Stimulated activated CD4-positive, alpha-beta T cell treated with anti-CD3 and anti-CD28 coated beads, Interleukin-1b, Interleukin-23, amount 100 ng/mL, for 4 hours (primary cell): ENCODE measurements at places on chromosomes 4 and X.

GRCh38 chr4:143700416-143701352 lies at the start of gene FREM3:
Gene FREM3, minus strand, starts transcription at chr4:143700675. Its CDS starts 0 bp downstream, at chr4:143700675.
- peak; percentile 1 for DNase-seq

DNA sequence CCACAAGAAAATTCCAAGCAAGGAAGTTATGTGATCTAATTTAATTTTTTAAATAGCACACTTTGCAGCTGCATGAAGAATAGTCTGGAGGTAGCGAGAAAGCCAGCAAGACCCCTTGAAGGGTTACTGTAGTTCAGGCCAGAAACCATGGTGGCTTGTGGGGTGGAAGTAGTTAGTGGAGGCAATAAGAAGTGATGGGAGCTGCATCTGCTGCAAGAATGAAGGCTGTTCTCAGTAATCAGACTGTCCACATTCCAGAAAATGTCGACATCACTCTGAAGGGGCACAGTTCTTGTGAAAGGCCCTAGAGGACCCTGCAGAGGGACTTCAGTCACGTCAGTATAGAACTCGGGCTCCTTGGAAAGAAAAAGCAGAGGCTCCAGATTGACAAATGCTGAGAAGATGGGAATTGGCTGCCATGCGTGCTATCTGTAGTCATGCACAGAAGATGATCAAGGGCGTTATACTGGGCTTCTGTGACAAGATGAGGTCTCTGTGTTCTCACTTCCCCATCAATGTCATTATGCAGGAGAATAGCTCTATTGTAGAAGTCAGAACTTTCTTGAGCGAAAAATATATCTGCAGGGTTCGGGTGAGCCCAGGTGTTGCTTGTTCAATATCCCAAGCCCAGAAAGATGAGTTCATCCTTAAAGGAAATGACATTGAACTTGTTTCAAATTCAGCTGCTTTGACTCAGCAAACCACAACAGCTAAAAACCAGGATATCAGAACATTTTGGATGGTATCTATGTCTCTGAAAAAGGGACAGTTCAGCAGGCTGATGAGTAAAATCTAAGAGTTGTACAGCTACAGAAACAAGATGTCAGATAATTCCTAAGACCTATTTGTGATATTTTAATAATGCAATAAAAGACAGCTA lies 254.2 kb downstream of the CBR4 start:
- no peak for DNase-seq

GRCh38 chr4:78747475-78747922 lies 28.7 kb upstream of the BMP2K start:
- no peak for DNase-seq

DNA sequence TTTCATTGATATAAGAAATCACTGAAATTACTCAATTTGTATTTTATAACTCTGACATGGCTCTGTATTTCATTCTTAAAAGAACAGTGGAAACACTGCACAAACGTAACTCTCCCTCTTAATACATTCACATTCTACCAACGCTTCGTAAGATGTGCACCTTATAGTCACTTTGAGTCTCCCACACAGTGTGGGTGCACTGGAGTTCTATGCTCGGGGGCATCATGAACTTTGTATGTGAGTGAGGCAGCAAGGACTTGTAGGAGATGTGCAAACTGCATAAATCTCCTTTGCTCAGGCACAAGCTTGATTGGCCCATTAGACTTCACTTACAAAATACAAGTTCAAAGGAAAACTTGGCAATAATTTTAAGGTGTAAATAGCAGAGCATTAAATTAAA lies 2385.0 kb upstream of the TENM3 start:
- no peak for DNase-seq

DNA sequence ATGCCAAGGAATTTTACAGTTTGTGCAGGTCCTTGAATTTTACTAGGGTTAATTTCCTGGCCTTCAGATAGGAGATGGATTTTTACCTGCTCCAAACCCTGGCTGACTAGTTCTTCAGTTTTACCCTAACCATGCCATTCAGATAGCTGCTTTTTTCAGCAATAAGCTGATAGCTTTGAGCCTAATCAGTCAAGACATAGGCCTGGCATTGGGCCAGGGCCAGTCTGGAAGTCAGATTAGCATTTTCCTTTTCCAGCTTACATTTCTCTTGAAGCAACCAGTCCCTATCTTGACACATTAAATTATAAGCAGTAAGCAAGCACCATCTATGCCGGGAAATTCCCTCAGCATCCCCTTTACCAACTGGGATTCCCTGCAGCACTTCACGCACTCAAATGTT lies 177.1 kb downstream of the ADGRA3 start:
- DNase-seq, result no peak

DNA sequence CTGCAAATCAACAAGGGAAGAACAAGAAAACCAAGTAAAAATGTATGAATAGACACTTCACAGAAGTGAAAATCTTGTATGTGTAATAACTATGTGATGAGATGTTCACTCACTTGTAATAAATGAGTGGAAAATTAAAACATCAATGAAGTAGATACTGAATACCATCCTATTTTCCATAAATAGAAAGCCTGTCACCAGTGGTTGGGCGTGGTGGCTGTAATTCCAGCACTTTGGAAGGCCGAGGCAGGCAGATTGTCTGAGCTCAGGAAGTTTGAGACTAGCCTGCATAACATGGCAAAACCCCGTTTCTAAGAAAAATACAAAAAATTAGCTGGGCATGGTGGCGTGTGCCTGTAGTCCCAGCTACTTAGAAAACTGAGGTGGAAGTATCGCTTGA lies 53.5 kb upstream of the SOD3 start:
- DNase-seq, result no peak

DNA sequence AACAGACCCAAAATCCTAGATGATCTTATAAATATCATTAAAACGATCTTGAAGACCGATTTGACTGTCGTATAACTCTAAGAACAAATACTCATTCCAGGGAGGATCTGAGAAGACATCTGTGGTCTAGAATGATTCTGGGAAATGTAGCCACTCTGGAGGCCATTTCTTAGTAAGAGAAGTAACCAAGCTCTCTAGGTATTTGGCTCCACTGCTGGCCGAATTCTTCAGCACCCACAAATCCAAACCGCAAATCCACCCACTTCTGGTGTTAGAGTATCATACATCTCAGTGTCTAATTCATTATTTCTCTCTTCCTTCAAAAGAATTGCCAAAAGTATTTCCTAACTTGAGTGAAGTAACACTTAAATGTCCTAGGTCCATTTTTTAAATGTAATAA lies 23.9 kb downstream of the KLHL5 start:
- no peak for DNase-seq

- DNase-seq, result no peak
These were observed 7.1 kb downstream of the FAT4 start for GRCh38 chr4:125321709-125322365.

DNA sequence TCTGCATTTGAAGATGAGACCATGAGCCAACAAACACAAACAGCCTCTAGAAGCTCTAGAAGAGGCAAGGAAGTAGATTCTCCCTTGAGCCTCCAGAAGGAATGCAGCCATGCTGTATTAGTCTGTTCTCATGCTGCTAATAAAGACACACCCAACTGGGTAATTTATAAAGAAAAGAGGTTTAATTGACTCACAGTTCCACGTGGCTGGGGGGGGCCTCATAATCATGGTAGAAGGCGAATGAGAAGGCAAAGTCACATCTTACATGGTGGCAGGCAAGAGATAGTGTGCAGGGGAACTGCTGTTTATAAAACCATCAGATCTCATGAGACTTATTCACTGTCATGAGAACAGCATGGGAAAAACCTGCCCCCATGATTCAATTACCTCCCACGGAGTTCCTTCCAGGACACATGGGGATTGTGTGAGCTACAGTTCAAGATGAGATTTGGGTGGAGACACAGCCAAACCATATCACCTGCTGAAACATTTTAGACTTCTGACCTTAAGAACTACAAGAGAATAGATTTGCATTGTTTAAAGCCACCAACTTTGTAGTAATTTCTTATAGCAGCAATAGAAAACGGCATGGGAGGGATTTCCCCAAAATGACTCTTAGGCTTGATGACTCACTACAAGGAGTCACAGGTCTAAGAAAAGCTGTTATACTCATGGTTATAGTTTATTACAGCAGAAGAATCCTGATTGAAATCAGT lies 284.4 kb upstream of the SFRP2 start:
- DNase-seq, result no peak

DNA sequence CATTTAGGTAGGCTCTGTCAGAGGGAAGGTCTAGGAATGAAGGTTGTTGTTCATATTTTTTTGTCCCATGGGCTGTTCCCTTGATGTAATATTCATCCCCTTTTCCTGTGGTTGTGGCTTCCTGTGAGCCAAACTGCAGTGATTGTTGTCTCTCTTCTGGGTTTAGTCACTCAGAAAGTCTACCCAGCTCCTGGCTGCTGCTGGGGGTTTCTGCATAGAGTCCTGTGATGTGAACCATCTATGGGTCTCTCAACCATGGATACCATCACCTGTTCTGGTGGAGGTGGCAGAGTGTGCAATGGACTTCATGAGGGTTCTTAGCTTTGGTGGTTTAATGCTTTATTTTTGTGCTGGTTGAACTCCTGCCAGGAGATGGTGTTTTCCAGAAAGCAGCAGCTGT lies 122.8 kb downstream of the ZC4H2 start:
- no peak for DNase-seq

DNA sequence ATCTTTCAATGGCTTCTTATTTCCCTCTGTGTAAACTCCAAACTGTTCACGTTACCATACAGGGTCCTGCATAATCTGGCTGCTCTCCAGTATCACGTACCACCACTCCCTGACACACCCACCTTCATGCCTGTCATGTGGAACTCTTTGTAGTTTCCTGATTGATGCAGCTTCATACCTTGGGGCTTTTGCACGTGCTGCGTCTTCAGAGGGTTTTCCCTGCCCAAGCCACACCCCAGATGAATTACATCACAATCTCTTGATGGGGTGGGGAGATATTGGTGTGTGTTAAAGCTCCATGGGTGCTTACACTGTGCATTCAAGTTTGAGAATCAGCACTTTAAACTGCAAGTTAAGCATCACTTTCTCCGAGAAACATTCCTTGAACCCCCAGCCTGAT lies 101.9 kb downstream of the CT47B1 start:
- no peak for DNase-seq

GRCh38 chr4:4225915-4226605 lies 669 bp downstream of the OTOP1 start:
- DNase-seq, result no peak

GRCh38 chr4:19381068-19381467 lies 870.6 kb upstream of the SLIT2 start:
- no peak for DNase-seq

GRCh38 chr4:1417522-1418390 lies 11.5 kb upstream of the NKX1-1 start:
- DNase-seq, result no peak

DNA sequence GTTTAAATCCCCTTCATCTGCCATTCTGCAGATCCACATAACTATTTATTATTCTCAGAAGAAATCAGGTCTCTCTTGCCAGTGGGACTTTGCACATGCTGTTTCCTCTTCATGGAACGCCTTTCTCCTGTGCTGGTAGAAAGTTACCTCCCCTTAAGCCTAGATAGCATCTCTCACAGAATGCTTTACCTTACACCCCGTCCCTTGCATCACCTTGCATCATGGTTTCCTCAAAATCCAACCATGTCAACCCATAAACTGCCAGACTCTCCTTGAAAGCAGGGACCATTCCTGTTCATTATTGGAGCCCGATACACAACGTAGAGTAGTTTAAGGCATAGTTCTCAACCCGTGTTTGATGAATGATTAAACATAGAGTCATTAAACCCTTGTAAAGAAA lies 396.2 kb upstream of the F9 start:
- no peak for DNase-seq

GRCh38 chr4:36208893-36209473 lies 35.3 kb downstream of the ARAP2 start:
- DNase-seq, result no peak

- no peak for DNase-seq
These were observed 131.6 kb downstream of the PDS5A start for GRCh38 chr4:39846120-39846519.

GRCh38 chr4:113556382-113557134 lies 205.0 kb downstream of the CAMK2D start:
- DNase-seq, result no peak

- no peak for DNase-seq
These were observed 781.4 kb upstream of the INTU start for GRCh38 chr4:126851391-126851790.

GRCh38 chr4:4492161-4492847 lies 49.5 kb downstream of the STX18 start:
- DNase-seq, result no peak

- no peak for DNase-seq
These were observed 30.9 kb downstream of the FAM9C start for GRCh38 chrX:13013363-13014110.

GRCh38 chrX:138982365-138982764 lies 270.8 kb upstream of the FGF13 start:
- no peak for DNase-seq

GRCh38 chr4:73438048-73438447 lies 2.0 kb downstream of the AFP start:
- DNase-seq, result no peak

GRCh38 chr4:74456056-74456744 lies 11.3 kb downstream of the AREG start:
- no peak for DNase-seq

DNA sequence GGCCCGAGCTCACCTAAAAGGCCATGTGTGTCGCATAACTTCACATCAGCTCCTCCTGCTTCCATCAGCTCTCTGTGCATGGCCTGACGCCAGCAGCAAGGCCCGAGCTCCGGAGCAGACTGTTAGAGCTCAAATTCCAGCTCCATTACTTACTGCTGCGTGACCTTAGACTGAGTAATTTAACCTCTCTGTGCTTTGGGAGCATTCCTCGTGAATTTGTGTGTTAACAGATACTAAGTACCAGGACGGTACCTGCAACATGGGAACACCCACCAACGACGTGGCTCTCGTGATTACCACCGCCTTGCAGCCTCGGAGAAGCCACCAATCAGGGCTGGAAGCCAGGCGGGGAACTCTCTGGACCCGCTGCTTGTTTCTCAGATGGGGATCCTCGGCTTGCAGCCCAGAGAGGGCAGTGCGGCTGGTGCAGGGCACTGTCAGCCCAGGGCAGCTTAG lies 12.9 kb downstream of the LETM1 start:
- DNase-seq, result no peak

- no peak for DNase-seq
These were observed 59.9 kb upstream of the CHRNA9 start for GRCh38 chr4:40275065-40275730.

DNA sequence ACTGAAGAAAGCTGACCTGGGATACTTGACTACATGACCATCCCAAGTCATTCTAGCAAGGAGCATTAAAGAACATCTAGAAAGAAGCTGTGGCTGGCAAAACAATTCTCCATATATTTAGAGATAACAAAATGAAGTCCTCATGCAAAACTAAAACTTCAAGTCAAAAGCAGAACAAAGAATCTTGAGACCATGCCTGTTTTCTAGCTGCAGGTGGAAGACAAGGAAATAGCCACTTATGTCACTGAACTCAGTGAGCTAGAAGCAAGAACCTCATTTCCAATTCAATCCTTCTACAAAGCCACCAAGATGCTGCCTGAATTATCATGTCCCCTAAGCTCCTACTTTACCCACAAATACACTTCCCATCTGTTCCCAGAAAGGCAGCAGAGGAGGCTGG lies 13.8 kb downstream of the USP46 start:
- DNase-seq, result no peak

DNA sequence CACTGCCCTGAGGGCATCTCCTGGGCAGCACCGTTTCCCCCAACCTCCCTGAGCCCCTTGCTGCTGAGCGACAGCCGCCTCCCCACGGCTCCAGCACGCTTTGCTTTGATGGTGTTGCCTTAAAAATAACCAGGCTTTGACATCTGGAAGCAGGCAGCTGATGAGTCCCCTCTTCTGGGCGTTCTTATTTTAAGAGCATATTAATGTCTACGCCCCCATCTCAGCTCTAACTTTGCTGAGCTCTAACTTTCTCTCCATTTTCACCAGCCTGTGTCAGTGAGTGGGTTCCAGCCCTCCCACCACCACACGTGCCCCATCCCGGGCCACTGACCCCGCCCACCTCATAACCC lies 70.2 kb downstream of the ADRA2C start:
- no peak for DNase-seq
